ENCODE measurements at places on chromosomes 6 and 20.

DNA sequence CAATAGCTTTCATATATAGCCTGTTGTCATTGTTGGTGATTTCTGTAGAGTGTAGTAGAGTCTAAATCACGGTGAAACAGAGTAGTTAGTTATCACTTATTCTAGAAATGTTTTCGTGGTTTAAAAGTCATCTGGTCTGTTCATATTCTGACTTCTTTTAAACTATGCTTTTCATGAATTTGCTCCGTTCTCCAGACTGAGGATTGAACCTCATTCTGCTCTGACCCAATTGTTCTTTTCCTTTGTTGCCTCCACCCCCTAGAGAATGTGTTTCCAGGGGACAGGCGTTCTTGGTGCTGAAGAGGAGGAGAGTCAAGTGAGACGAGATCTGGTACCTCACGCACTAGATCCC, 748 bp upstream of the ZNF292 start:
- no peak for DNase-seq

DNA sequence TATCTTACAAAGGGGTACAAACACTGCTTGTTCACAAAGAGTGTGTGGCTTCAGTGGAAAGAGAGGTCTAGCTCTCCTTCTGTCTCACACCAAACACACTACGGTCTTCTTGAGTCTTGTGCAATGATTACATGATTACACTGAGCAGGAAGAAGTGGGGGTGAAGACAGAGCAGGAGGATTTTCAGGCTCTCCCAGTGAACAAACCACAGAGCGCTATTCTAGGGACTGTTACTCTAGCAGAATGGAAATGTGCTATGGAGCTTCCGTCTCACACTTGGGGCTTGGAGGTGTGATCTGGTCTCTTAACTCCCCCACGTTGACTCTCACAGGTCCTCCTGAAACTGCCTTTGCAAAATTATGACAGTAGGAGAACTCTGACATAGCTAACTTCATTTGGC, 203.4 kb downstream of the MYLK4 start:
- peak; percentile 40 for DNase-seq

DNA sequence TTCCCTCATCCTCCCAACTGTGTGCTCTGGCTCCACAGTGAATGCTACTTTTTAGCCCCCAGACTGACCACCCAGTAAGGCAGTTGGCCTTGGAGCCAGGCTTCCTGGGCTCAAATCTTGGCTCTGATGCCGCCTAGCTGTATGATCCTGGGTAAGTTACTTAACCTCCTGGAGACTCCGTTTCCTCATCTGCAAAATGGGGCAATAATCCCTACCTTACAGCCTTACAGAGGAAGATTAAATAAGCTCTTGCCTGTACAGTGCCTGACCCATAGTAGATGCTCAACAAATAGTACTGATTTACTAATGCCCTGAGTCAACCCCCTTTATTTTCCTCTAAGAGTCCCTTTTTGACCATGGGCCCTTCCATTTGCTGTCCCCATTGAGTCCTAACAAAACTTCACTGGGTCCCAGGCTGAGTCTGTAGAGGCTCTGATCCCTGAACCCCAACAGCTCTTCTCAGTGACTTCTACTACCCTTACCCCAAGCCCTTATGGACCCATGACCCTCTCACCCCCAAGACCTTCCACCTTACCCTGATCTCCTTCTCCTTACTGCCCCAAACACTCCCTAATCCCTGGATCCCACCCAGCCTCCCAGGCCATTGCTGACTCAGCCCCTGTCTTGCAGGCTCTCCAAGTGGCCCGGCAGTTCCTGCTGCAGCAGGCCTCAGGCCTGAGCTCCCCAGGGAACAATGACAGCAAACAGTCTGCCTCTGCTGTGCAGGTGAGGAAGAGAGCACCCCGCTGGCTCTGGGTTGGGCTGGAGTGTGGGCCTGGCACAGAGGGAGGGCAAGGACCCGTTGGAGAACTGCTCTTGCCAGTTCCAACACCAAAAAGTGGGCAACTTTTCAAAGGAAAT, 31.4 kb downstream of the FOXP4 start:
- DNase-seq = no peak

GRCh38 chr6:156776470-156776839, 723 bp upstream of the ARID1B start:
- no peak for DNase-seq

DNA sequence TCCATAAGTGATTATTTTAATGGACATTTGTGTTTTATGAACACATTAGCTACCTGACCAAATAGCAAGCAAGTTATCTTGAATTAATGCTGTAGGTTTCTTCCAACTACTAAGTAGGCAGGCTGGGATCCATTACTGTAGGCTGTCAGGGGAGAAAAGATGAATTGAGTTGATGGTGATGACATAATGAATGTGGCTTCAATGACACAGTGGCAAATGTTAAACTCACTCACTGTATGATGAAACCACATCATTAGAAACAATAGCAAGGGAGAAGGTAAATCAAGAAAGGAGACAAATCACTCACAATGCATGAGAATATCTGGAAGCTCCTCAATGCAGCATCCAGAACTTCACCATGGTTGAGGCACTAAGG, 529.7 kb upstream of the CITED2 start:
- DNase-seq = no peak

GRCh38 chr6:72890671-72891070, 268.8 kb downstream of the KCNQ5 start:
- no peak for DNase-seq

- no peak for DNase-seq
Measured at GRCh38 chr6:100901582-100901981, 20.5 kb upstream of the ASCC3 start.

DNA sequence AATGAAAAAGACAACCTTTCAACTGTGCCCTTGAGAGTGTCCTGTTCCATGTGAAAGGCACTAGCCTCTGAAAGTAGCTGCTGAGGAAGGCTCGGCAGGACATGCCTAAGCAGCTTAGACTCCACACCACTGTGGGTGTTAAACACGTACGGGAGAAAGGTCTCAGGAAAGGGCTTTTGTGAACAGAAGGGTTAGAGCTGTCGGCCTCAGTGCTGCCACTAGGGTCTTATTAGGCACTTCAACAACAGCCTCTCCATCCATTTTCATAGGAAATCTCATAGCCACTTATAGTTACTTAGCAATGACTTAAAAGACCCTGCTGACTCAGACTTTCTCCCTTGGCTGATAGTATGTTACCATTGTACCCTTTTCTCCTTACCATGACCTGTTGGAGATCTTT, 662.8 kb downstream of the TBC1D32 start:
- no peak for DNase-seq

GRCh38 chr6:7933794-7934193, 23.2 kb upstream of the TXNDC5 start:
- no peak for DNase-seq

DNA sequence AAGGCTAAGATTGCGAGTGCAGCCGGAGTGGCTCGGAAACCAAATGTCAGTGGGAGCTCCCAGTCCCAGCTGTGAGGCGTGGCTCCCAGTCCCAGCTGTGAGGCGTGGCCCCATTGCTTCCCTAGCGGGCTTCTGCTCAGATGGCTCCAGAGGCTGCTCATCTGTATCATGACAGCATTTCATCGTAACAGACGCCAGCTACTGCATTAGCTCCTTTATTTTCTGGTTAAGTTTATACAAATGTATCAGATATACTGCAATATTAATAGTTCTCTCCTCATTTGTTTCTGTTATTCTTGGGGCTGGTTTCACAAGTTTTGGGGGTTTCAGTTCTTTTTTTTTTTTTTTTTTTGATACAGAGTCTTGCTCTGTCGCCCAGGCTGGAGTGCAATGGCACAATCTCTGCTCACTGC, 34.7 kb upstream of the TBXT start:
- DNase-seq = no peak

DNA sequence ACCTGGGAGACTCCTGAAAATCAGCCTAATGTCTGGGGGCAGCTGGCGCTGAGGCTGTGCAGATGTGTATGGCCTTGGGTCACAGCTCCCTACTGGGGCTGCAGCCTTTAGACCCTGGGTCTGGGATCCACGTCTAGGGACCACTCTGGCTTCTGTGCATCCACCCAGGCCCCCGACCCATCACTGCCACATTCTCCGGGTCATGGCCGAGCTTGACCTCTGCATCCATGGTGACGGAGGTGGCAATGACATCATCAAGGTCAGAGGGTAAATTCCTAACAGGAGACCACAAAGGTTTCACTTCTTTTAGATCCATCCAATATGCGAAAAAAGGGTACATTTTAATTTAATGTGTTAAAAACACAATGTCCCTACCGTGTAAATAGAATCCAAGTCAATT, 14.5 kb upstream of the PCMTD2 start:
- DNase-seq = no peak
